ENCODE measurements at places on chromosomes 11 and 22.

DNA sequence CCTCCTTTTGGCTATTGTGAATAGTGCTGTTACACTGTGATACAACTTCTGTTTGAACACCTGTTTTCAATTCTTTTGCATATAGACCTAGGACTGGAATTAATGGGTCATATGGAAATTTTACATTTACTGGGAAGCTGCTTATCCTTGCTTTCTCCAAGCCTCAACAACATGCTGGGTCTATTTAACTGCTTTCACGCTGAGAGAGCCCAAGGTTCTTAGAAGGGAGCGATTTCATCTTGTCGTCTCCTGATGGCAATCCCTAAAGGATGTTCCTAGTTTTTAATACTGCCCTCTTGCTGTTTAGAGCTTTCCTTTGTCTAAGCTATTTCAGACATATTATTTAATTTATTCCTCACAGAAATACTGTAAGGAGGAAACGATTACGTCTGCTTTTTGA, 15.5 kb downstream of the IRAG1 start:
- no peak for DNase-seq

DNA sequence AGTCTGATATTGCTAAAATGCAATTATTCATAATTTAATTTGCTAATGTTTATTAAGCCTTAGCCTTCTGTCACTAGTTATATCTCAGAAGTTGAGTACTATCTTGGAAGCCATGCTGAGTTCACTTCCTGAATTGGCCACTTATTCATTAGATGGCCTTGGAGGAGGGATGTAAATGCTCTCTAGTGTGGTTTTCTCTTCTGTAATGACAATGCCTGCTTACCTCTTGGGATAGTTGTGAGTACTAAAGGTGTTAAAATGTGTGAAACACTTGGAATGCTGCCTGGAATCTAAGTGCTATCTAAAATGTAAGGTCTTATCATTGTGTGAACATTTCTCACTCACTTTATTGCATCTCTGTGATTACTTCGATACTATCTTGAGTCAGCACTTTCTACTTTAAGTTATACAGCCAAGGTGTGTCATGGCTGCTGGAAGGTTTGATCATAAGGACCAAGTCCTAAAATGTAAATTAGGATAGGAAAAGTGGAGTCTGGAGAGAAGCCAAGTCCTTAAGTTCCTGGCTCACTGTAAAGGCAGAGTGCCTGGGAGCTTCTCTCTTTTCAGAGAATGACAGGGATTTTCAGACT, 12.4 kb downstream of the GLYATL2 start:
- DNase-seq, result no peak

- peak; percentile 63 for DNase-seq
These were observed 5.5 kb downstream of the KIAA0930 start for GRCh38 chr22:45235101-45235777.

DNA sequence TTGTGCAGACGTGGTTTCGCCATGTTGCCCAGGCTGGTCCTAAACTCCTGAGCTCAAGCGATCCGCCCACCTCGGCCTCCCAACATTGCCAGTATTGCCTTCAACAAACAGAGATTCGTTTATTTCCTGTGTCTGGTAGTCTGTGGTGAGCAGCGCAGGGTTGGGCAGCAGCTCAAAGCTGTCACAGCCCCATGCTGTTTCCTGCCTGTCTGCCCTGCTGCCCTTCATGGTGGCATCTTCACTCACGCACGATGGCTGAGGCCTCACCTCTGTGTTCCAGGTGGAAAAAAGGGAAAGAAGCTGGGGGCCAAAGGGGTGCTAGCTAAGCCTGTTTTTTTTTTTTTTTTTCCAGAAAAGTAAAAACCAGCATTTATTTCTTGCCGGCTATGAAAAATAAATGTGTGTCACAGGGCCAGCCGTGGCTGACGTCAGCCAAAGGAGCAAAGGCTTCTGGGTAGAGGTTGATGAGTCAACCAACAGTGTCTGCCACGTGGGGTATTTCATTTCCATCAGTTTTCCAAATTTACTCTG, 28.8 kb downstream of the TBC1D22A start:
- DNase-seq, result no peak

DNA sequence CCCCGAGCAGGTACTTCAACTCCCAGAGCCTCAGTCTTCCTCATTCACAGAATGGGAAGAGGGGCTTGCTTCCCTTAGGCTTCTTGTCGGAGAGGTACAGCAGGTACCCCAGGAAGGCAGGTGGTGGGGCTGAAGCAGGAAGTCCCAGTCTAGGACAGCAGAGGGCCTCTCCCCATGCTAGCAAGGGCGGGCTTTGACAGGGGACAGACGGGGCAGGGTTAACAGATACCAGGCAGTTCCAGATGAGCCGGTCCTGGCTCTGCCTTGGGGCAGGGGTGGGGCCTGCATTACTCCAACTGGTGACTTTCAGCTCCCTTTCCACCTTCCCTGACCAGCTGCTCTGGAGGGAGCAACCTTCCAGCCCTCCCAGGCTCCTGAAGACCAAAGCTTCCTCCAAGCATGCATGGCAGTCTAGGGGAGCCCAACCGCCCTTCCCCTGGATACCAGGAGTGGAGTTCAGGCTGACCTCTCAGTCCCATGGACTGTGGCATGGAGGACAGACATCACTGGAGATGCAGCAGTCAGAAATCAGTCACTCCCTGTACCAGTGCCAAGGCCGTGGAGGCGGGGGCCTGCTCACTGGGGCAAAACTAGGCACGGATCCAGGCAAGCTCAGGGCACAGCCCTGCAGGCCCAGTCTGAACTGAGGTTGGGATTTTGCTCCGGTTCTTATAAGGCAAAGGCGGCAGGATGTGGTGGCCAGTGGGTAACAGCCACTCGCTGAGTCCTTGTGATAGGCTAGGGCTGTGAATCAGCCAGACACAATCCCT, 60.5 kb downstream of the NAT10 start:
- DNase-seq, result no peak

- no peak for DNase-seq
These were observed 5.4 kb downstream of the IZUMO1R start for GRCh38 chr11:94309757-94310156.

DNA sequence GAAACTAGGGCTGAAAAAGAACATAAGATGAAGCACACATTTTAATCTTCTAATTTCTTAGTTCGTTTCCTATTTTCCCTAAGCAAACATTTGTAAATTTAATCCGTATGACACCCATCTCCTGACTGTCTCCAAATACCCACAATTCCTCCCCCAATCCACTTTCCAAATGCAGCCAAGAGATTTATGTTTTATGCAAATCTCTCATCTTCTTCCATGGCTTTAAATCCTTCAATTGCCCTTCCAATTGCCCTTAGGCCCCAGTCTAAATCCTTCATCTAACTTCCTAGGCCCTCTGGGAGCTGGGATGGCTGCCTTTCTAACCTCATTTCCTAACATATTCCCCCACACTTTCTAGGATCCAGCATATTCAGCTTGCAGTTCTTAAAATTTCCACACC, 18.0 kb upstream of the POU2AF1 start:
- DNase-seq, result no peak

DNA sequence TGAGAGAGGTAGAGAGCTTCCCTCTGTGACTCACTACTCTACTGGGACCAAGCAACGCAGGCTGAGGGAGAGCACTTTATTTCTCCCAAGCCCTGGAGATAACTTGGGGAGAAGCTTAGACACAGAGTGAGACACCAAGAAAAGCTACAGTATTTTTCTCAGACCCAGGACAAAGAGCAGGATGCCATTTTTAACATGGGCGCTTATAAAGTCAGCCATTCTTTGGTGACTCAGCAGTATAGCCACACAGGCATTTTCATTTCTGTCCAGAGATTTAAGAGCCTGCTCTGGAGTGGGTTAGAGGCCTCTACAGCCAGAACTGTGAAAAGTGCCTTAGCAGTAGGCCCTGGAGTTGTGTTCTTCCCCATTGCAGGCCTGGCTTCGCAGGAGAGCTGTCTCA, 55.0 kb upstream of the GLYAT start:
- no peak for DNase-seq

GRCh38 chr11:133065847-133066485, 466.3 kb downstream of the OPCML start:
- no peak for DNase-seq

DNA sequence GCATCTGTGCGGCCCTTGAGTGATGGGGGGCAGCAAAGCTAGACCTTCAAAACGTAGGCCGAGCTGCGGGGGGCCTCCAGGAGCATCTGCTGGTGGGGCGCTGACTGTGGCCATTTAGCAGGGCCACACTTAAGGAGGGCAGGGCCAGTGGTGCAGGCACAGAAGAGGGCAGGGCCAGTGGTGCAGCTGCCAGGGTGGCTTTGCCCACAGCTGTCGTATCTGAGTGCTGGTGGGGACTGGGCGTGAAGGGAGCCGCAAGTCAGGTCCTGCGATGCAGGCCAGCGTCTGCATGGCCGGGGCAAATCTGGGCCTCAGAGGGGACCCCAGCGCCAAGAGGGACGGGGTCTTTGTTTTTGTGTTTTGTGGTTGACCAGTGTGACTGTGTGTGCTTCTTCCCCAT, 27.7 kb downstream of the RNH1 start:
- no peak for DNase-seq

- no peak for DNase-seq
These were observed 665 bp downstream of the CCS start for GRCh38 chr11:66593650-66594049.

DNA sequence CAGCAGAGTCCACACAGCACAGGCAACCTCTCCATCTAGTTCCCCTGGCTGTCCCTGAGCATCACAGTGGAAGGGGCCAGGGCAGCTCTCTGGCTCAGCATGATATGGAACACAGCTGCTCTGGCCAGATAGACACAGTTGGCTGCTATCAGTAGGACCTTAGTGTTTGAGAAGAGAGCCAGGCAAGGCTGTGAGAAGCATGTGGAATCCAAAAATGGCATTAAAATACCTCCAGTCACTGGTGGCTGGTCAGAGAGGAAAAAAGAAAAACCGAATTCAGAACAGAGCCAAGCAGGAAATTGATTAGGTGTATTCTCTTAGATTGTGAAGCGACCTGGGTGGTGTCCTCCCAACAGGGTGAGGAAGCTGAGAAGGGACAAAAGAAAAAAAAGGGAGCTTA, 27.9 kb downstream of the SERPINH1 start:
- DNase-seq, result no peak

DNA sequence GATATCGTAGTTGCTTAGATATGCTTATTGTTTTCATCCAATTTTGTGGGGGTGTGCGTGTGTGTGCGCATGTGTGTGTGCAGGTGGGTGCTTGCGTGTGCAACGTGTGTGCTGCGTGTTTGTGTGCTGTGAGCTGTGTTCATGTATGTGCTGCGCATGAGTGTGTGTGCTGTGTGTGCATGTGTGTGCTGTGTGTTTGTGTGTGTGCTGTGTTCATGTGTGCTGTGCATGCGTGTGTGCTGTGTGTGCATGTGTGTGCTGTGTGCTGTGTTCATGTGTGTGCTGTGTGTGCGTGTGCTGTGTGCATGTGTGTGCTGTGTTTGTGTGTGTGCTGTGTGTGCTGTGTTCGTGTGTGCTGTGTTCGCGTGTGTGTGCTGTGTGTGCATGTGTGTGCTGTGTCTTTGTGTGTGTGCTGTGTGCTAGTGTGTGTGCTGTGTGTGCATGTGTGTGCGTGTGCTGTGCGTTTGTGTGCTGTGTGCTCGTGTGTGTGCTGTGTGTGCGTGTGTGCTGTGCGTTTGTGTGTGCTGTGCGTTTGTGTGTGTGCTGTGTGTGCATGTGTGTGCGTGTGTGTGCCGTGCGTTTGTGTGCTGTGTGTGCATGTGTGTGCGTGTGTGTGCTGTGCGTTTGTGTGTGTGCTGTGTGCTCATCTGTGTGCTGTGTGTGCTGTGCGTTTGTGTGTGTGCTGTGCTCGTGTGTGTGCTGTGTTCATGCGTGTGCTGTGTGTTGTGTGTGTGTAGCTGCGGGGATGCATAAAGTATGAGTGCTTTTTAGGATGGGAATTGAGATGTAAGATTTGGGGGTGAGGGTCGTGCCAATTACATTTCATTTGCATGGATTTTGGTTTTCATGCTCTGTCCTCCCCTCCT, 7.6 kb downstream of the IGF2 start:
- no peak for DNase-seq

DNA sequence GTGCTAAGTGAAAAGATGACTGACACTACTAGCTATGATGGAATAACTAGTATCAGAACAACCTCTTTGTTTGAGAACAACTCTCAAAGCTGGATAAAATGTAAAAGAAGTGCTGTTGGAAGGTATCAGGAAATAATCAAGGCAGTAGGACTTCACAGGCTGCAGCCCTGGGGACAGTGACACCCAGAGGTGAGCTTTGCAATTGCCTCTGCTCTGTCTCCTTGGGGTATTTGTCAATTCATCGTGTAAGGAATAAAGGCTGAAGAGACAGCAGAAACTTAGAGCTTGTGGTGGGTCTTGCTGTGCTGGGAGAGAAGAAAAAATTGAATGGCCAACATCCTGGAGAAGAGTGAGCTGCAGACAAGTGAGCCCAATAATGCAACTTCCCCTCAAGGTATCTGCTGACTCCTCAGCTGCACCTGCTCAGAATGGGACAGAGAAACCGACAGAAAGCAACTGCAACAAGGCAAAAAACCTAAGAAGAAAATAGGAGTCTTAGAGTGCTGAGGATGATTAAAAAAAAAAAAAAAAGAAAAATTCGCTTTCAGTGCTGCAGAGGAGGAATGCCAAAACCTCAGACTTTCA, 141.1 kb downstream of the RCN1 start:
- DNase-seq, result no peak

GRCh38 chr11:32225571-32226285, 134.9 kb downstream of the RCN1 start:
- DNase-seq, result no peak

- DNase-seq, result no peak
These were observed 126.2 kb downstream of the BCR start for GRCh38 chr22:23306438-23306921.

DNA sequence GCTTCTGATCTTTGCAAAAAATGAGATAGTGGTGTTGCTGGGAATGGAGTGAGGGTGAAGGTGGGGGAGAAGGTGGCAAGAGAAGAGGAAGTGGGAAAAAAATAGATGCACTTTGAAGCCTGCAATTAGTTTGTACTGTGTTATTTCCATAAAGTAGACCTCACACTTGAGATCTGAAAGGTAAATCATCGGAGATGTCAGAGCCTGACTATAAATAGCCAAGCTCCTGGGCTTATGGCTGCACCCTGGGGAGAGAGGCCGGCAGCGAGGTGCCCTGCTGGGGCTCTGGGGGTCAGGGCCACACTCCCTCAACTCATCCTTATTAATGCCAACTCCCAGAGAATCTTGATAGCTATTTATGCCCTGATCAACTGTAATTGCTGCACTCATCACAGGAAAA, 134.4 kb downstream of the NXPE2 start:
- DNase-seq, result no peak

DNA sequence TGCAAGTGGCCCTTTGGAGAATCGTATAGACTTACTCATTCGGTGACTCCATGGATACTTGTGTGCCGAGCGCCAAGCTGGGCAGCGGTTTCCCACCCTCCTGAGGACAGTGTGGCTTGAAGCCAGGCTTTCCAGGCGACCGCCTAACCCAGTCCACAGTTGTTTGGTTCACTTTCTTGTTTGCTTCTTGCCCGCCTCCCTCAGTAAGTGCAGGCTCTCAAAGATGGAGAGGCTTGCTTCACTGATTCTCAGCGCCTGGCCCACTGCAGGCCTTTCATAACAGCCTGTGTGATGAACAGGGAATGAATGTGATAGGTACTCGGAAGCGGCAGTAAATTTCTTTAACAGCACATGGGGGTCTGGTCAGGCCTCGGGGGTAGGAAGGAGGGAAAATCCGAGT, 11.2 kb upstream of the MDK start:
- DNase-seq, result no peak

GRCh38 chr22:30143265-30143664, 63.0 kb downstream of the HORMAD2 start:
- no peak for DNase-seq

GRCh38 chr11:12187399-12187798, 77.0 kb downstream of the MICAL2 start:
- no peak for DNase-seq
